ENCODE measurements at places on chromosomes 11 and 22.
A peak's percentile ranks its signal among the peaks of the same experiment; 100 is the strongest.

GRCh38 chr11:12810568-12810894 is 136.3 kb downstream of the TEAD1 start:
- H3K4me1 ChIP-seq, result peaks cover 5% of the 10 kb centered on the region
- no peaks in the 10 kb centered on the region for H3K36me3 ChIP-seq
- no peak overlapping the region for H3K4me3 ChIP-seq
- no peak for DNase-seq
- H3K27ac ChIP-seq, result no peak overlapping the region

GRCh38 chr11:9251311-9251710 is 13.8 kb downstream of the DENND5A start:
- no peak overlapping the region for H3K27ac ChIP-seq
- H3K4me3 ChIP-seq, result no peak overlapping the region
- peaks cover 64% of the 10 kb centered on the region for H3K4me1 ChIP-seq
- peaks cover 5% of the 10 kb centered on the region for H3K36me3 ChIP-seq
- H3K27me3 ChIP-seq, result no peaks in the 10 kb centered on the region

GRCh38 chr22:27329131-27329850 is 472.3 kb downstream of the MN1 start:
- peak; percentile 23 for DNase-seq
- peaks cover 28% of the 10 kb centered on the region for H3K27me3 ChIP-seq
- no peak overlapping the region for H3K27ac ChIP-seq
- H3K4me1 ChIP-seq, result no peaks in the 10 kb centered on the region
- H3K36me3 ChIP-seq, result no peaks in the 10 kb centered on the region

- no peak for DNase-seq
- H3K4me1 ChIP-seq, result no peaks in the 10 kb centered on the region
- no peaks in the 10 kb centered on the region for H3K27me3 ChIP-seq
- H3K36me3 ChIP-seq, result no peaks in the 10 kb centered on the region
These were observed 31.5 kb downstream of the ARVCF start for GRCh38 chr22:19984851-19985811.

DNA sequence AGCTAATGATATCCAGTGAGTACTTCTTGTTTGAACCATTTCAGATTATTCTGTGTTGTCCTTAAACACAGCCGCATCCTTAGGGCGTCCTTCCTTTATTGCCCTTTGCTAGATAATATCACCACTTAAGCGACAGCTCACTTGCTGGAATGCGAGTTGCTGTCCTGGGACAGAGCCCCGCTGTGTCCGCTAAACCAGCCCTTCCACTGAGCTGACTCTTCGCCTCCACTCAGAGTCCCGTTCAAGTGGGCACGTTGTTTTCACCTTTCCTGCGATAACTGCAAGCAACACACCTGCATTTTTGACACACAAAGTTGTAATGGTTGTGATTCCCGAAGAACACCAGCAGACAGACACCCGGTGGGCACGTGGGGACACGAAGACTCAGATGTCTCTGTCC is 140.0 kb downstream of the TBC1D22A start:
- H3K4me3 ChIP-seq, result no peak overlapping the region
- H3K4me1 ChIP-seq, result no peaks in the 10 kb centered on the region
- H3K27ac ChIP-seq, result no peak overlapping the region
- H3K27me3 ChIP-seq, result no peaks in the 10 kb centered on the region
- peaks cover 3% of the 10 kb centered on the region for H3K36me3 ChIP-seq

- no peak overlapping the region for H3K4me3 ChIP-seq
- DNase-seq, result no peak
- H3K27me3 ChIP-seq, result no peaks in the 10 kb centered on the region
- peaks cover 49% of the 10 kb centered on the region for H3K4me1 ChIP-seq
These were observed 25.1 kb downstream of the TMPRSS6 start for GRCh38 chr22:37084385-37084784.

DNA sequence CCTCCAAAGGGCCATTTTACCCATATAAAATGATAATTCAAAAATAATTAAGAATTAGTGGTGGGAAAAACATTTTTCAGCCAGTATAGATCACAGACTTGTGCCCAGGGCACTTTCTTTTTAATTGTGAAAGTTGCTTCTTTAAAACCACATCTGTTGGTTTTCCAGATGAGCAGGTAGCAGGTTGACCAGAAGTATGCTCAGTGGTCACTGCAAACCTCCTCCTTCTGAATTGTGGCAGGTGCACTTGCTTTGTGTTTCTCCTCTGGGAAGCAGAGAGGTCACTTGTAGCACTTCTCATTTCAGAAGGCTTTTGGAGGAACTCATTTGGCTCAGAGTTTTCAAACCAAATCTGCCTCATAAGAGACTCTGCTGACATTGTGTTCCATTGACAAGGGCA is 24.6 kb upstream of the CWF19L2 start:
- no peaks in the 10 kb centered on the region for H3K36me3 ChIP-seq
- H3K4me3 ChIP-seq, result no peak overlapping the region
- H3K27ac ChIP-seq, result no peak overlapping the region
- no peaks in the 10 kb centered on the region for H3K4me1 ChIP-seq

DNA sequence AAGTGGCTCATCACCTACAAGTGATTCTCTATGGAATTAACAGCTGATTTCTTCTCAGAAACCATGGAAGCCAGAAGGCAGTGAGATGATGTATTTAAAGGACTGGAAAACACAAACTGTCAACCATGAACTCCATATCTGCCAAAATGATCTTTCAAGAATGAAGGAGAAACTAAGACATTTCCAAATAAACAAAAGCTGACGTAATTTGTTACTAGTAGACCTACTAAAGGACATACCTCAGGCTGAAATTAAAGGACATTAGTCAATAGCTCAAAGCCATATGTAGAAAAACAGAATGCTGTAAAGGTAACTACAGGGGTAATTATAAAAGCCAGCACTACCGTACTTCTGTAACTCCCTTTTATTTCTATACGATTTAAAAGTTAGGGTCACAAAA is 129.4 kb upstream of the TMEM45B start:
- no peak for DNase-seq
- H3K36me3 ChIP-seq, result no peaks in the 10 kb centered on the region
- no peak overlapping the region for H3K4me3 ChIP-seq
- H3K27ac ChIP-seq, result no peak overlapping the region

DNA sequence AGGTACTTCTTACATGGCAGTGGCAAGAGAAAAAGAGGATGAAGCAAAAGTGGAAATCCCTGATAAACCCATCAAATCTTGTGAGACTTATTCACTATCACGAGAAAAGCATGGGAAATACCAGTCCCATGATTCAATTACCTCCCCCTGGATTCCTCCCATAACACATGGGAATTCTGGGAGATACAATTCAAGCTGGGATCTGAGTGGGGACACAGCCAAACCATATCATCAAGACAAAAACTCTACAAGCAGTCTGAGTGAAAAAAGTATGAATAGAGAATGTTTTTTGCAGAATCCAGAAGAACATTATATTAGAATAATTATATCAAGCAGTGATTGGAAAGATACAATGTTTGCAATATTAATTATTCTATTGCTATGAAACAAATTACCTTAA is 893.7 kb downstream of the FAM181B start:
- H3K4me1 ChIP-seq, result no peaks in the 10 kb centered on the region
- no peak overlapping the region for H3K4me3 ChIP-seq
- no peak overlapping the region for H3K27ac ChIP-seq
- no peak for DNase-seq
- no peaks in the 10 kb centered on the region for H3K36me3 ChIP-seq

GRCh38 chr11:79156031-79156430 is 284.8 kb downstream of the TENM4 start:
- H3K36me3 ChIP-seq, result no peaks in the 10 kb centered on the region
- DNase-seq, result no peak
- H3K27ac ChIP-seq, result no peak overlapping the region
- no peak overlapping the region for H3K4me3 ChIP-seq

- H3K36me3 ChIP-seq, result peaks cover 7% of the 10 kb centered on the region
- H3K4me1 ChIP-seq, result no peaks in the 10 kb centered on the region
- H3K27me3 ChIP-seq, result no peaks in the 10 kb centered on the region
These were observed 39.1 kb downstream of the B3GAT1 start for GRCh38 chr11:134372961-134373360.

- peak overlapping the region; percentile 74 for H3K4me3 ChIP-seq
- H3K4me1 ChIP-seq, result peaks cover 96% of the 10 kb centered on the region
- peak; percentile 42 for DNase-seq
- H3K36me3 ChIP-seq, result peaks cover 96% of the 10 kb centered on the region
- no peaks in the 10 kb centered on the region for H3K27me3 ChIP-seq
These were observed 121.8 kb downstream of the ETS1 start for GRCh38 chr11:128465531-128465930.

DNA sequence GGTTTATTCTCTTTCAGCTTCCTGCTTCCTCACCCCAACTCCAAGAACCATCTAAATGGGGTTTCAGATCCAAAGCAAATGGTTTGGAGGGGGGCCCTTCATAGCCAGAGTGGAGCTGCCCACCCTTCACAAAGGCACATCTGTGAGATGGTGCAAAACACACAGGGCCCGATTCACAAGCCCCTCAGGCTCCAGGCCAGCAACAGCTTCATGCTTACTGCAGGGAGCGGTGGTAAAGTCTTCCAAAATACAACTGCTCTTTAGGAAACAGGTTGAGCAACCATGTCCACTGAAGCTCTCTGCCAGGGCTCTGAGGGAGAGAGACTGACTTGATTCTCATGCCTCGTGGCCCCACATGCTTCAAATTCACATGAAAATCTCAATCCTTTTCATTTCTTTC is 213.0 kb upstream of the NARS2 start:
- no peaks in the 10 kb centered on the region for H3K4me1 ChIP-seq
- no peak overlapping the region for H3K4me3 ChIP-seq
- DNase-seq, result no peak
- H3K27ac ChIP-seq, result no peak overlapping the region
- no peaks in the 10 kb centered on the region for H3K36me3 ChIP-seq
- peaks cover 6% of the 10 kb centered on the region for H3K27me3 ChIP-seq

GRCh38 chr22:48248901-48249455 is 1486.5 kb downstream of the TBC1D22A start:
- no peaks in the 10 kb centered on the region for H3K36me3 ChIP-seq
- H3K27me3 ChIP-seq, result peaks cover 9% of the 10 kb centered on the region
- no peaks in the 10 kb centered on the region for H3K4me1 ChIP-seq
- H3K4me3 ChIP-seq, result no peak overlapping the region

DNA sequence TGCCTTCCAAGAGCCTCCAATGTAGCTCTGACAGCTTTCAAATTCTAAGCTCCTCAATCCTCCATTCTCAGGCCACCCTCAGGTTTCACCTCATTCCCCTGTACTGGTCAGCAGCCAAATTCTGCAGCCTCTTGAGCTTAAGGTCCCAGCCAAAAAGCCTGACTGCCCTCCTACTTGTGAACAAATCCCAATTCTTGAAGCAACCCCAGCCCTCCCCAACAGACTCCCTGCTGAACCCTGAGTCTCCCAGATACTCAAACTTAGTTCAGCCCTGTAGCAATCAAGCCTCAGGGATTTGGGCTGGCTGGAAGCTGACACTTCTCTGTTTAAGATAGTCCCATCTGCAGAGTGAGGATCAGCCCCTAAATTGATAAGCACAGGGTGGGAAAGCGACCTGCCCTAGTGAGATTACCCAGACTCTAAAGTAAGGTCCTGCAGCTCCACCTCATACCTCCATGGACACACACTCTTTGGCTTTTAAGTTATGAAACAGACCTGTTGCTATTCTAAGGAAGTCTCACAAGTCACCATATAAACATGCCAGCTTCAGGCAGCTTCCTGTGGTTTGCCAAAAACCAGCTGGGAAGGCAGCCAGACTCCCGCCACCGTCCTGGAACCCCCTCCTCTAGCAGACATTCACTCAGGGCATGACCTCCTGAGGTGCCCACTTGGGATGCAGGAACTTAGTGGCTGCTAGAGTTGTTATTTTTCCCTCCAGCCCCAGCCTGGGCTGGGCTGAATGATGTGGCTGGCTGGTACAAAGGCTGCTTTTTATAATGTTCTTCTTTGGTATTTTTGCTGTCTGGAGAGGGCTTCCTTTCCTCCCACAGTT is 82.5 kb upstream of the PICALM start:
- peaks cover 13% of the 10 kb centered on the region for H3K4me1 ChIP-seq
- no peak overlapping the region for H3K4me3 ChIP-seq
- no peak for DNase-seq
- H3K27me3 ChIP-seq, result peaks cover 4% of the 10 kb centered on the region
- no peaks in the 10 kb centered on the region for H3K36me3 ChIP-seq
- H3K27ac ChIP-seq, result peak overlapping the region; percentile 21

GRCh38 chr11:118046051-118046963 is 30.6 kb upstream of the TMPRSS4 start:
- H3K27me3 ChIP-seq, result no peaks in the 10 kb centered on the region
- peak; percentile 52 for DNase-seq
- H3K36me3 ChIP-seq, result no peaks in the 10 kb centered on the region

DNA sequence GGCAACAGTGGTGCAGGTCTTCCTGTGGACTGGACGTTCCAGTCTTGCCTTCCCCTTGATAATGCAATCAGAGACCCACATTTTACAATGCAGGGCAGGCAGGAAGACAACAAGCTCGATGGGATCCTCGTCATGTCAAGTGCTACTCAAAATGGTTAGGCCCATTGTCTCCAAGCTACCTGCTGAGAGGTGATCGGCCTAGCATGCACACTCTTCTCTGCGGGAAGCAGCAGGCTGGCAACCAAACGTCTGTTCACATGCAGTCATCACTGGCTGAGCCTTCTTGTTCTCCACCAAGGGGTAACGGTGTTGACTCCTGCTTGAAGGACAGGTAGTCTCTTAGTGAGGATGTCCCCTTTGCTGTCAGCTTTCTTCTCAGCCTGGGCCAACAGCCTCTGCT is 25.5 kb upstream of the CD82 start:
- no peaks in the 10 kb centered on the region for H3K27me3 ChIP-seq
- H3K4me1 ChIP-seq, result peaks cover 2% of the 10 kb centered on the region
- H3K4me3 ChIP-seq, result no peak overlapping the region
- no peak overlapping the region for H3K27ac ChIP-seq
- no peak for DNase-seq
- no peaks in the 10 kb centered on the region for H3K36me3 ChIP-seq

GRCh38 chr22:45934168-45934564 is 42.8 kb downstream of the WNT7B start:
- no peak overlapping the region for H3K27ac ChIP-seq
- H3K27me3 ChIP-seq, result peaks cover 11% of the 10 kb centered on the region
- H3K4me1 ChIP-seq, result no peaks in the 10 kb centered on the region
- no peak overlapping the region for H3K4me3 ChIP-seq
- no peak for DNase-seq

DNA sequence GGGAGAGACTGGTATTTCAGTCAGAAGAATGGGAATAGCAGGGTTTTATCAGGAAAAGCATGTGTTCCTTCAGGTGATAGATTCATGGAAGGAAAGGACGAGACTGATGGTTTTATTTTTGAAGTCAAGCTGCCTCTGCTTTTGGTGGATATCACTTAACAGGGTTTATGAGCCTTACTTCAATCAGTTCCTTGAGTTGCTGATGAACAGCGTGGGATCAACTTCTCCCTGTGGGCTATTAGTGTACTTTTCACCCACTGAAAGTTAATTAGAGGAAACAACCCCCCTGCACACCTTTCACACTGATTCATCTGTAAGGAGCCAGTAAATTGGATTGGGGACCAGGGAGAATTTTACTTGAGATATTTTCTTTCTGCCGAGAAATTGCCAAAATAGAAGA is 479.0 kb downstream of the NELL1 start:
- H3K27me3 ChIP-seq, result no peaks in the 10 kb centered on the region
- no peak overlapping the region for H3K27ac ChIP-seq
- no peak for DNase-seq

DNA sequence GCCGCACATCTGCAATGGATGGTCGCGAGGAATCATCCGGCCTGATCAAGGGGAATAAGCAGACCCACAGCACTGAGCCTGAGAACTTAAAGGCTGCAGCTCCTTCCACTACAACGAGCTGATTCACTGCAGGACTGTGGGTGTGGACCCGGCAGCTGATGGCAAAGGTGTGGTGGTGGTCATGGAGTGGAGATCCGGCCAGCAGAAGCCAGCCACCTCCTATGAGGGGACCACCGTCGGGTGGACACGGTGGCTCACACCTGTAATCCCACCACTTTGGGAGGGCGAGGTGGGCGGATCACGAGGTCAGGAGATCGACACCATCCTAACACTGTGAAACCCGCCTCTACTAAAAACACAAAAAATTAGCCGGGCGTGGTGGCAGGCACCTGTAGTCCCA is 66.4 kb downstream of the DGCR2 start:
- H3K4me3 ChIP-seq, result no peak overlapping the region
- peaks cover 6% of the 10 kb centered on the region for H3K4me1 ChIP-seq
- DNase-seq, result no peak
- H3K27me3 ChIP-seq, result no peaks in the 10 kb centered on the region
